ENCODE measurements at places on chromosomes 2 and 18. TPM values are rescaled to one million over a fixed set of nuclear protein-coding genes. Genes with fewer than 3 reads are reported as not detected.

DNA sequence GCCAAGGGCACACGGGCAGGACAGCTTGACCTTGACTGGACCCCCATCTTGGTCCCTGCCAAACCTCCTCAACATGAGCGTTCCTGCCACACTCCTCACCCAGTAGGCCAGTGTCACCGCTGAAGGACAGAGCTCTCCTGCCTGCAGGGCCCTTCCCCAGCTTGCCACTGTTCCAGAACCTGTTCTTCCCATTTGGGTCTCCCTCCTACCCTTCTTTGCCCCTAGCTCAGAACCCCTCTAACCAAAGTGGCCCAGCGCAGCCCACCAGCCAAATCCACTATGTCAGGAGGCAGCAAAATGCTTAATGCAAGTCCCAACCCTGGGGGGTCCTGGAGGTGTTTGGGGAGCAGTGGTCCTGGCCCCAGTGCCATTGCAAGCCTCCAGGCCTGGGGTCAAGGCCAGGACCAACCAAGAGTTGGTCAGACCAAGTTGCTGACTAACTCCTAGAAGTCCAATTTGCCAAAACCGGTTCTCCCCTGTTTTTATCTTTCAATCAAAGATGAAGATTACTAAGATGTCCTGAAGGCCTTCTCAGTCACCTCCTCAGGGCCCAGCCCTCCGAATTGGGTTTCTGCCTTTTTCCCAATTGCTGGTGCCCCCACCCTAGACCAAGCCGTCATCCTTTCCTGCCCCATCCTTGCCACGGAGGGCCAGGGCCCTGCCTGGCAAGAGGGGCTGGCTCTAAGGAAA, 4.5 kb upstream of the ASPRV1 start:
- no peak for DNase-seq

DNA sequence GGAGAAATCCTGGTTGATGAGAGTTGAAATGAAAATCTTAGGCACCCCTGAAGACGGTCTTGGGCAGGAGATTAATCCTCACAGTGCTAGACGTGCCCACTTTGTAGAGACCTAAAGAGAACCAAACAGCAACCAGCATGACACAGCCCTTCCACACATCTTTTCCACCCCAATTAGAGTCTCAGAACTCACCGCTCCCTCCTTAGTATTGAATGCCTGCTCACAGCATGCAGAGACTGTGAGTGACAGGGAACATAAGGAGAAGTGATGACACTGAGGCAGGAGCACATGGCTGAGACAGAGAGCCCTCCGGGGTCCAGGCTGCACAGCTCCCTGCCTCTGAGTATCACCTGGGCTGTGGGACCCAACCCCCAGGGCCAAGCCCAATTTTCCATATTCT, 367.6 kb downstream of the EIPR1 start:
- no peak for DNase-seq

DNA sequence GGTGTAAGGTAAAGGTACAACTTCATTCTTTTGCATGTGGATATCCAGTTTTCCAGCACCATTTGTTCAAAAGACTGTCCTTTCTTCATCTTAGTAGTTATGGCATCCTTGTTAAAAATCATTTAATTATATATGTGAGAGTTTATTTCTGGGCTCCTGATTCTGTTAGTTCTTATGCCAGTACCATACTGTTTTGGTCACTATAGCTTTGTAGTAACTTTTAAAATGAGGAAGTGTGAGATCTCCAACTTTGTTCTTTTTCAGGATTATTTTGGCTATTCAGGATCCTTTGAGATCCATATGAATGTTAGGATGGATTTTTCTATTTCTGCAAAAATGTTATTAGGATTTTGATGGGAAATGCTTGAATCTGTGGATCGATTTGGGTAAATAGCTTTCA, 16.8 kb downstream of the ACTR3 start:
- DNase-seq: no peak

GRCh38 chr2:218986148-218986761, 1.3 kb upstream of the FEV start:
- DNase-seq: no peak

DNA sequence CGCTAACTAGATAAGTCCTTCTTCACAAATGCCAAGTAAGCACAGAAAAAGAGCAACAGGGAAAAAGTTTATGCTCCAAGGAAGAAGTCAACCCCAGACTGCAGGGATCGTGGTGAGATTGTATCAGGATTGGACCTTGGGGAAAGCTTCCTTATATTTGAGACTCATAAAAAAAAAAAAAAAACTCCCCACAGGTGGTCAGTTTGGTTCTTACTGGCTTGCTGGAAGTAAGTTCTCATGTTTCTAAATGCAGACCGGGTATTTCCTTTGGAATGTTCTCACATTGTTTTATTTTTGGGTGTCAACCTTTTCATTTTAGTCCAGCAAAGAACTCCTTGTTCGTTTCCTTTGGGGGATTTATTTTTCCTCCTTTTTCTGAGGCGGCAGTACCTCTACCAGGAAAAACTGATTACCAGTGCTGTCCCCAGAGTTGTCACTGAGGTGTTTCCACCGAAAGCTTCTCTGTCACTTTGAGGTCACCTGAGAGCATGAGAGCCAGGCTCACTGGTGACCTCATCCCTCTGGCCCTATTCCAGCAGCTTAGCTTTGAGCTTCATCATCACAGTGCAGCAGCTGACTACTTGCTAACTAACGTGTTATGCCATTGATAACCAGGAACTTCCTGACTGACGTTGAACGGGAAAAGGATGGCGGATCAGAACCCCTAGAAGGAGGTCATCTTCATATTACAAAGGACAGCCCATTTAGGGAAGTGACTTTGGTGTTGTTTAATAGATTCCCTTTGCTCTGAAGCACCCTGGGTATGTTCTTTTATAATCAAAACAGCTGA, 16.8 kb upstream of the ATP8B1 start:
- no peak for DNase-seq

DNA sequence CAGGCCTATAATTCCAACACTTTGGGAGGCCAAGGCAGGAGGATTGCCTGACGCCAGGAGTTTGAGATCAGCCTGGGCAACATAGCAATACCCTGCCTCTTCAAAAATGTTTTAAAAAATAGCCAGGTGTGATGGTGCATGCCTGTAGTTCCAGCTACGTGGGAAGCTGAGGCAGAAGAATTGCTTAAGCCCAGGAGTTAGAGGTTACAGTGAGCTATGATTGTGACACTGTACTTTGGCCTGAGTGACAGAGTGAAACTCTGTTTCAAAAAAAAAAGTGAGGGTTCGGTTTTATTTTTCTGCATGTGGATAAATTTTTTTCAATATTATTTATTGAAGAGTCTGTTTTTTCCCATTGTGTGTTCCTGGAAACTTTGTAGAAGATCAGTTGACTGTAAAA, 208.1 kb downstream of the SLC4A3 start:
- DNase-seq: no peak

DNA sequence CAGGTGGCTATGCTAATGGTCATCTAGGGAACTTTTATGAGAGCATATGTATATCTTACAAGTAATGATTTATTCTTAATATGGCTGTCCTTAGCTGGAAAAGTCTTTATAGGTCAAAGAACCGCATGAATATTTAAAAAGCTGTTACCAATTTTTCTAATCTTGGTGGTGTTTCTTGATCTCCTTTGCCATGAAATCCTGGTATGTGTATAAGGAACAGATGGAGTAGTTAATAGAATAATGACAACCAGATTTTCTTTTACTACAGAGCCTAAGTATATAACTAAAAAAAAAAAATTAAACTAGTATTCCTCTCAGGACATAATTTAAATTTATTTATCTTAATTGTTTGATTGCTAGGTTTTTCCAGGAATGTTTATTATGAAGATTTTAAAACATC, 74.5 kb downstream of the RHBDD1 start:
- DNase-seq: no peak

- no peak for DNase-seq
These were observed 21.2 kb downstream of the SPP2 start for GRCh38 chr2:234071664-234072063.

DNA sequence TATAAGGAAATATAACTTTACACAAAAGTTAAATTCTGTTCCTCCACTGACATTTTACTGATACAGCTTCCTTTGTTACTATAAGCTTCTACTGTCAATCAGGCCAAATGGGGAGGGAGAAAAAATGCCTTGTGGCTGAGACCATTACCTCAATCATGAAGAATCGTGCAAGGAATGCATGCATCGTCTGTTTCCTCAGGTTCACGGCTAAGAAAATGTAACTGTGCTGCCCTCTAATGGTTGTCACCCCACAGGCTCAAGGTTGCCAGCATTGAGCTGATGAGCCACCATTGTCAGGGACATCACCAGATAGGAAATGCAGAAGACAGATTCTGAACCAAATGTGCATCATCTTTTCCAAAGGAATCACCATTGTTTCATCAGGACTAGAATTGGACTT, 426.9 kb downstream of the CDH2 start:
- peak; percentile 47 for DNase-seq

- no peak for DNase-seq
These were observed 133.4 kb upstream of the GPC1 start for GRCh38 chr2:240302041-240302440.

GRCh38 chr18:8242151-8242696, 367.0 kb upstream of the RAB12 start:
- DNase-seq: no peak

GRCh38 chr2:160927324-160927723, 232.9 kb upstream of the TANK start:
- DNase-seq: no peak

DNA sequence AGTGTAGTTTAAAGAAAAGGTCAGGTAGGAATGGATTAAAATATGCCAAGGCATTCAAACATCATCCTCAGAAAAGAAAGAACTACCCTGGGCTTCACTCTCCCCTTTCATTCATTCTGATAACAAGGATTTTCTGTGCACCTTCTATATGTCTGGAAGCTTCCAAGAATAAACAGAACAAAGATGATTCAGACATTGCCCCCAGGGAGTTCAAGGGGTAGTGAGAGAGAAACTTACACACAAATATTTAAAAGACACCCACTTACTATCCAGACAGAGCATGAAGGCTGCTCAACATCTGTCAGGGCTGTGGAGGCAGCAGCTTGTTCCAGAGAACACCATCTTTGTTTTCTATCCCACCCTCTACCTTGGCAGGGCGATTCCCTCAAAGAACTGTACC, 140.5 kb downstream of the ALK start:
- no peak for DNase-seq

DNA sequence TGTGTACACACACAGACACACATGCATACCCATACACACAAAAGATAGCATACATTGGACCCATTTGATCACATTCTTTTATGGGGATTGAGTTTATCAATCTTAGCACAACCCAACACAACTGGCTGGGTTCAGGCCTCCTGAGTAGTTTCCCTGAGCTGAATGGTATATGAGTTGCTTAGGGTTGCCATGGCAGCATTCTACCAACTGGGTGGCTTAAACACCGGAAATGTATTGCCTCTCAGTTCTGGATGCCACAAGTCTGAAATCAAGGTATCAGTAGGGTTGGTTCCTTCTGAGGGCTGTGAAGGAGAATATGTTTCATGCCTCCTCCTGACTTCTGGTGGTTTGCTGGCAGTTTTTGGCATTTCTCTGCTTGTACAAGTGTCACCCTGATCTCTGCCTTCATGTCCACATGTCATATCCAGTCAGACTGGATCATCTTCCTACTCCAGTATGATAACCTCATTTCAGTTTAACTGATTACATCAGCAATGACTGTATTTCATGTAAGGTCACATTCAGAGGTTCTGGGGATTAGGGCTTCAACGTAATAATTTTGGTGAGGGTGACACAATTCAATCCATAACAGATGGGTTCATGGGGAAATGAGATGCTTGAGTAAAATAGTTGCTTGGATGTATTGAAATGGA, 212.7 kb downstream of the KCNE4 start:
- DNase-seq: no peak

GRCh38 chr18:8536922-8537321, 72.3 kb upstream of the RAB12 start:
- DNase-seq: no peak

- DNase-seq: peak; percentile 36
These were observed 797 bp downstream of the CTIF start for GRCh38 chr18:48539406-48540250.

GRCh38 chr2:231732604-231733003, 24.3 kb downstream of the PTMA start:
- DNase-seq: no peak

- DNase-seq: no peak
These were observed 8.0 kb upstream of the ITGB6 start for GRCh38 chr2:160207804-160208654.

DNA sequence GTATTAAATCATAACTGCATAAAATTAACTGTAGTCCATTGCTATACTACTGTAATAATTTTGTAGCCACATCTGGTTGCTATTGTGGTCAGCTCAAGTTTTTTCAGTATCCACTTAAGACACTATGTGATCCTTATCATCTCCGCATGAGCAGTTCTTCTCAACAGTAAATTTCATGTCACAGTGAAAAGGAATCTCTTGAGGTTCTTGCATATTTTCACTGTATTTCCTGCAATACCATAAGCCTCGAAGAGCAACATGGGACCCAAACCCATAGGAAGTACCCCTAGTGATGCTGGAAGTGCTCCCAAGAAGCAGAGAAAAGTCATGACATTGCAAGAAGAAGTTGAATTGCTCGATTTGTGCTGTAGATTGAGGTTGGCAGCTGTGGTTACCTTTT, 86.7 kb downstream of the LDLRAD4 start:
- no peak for DNase-seq

- DNase-seq: no peak
These were observed 133.2 kb downstream of the ACKR3 start for GRCh38 chr2:236702657-236703372.

DNA sequence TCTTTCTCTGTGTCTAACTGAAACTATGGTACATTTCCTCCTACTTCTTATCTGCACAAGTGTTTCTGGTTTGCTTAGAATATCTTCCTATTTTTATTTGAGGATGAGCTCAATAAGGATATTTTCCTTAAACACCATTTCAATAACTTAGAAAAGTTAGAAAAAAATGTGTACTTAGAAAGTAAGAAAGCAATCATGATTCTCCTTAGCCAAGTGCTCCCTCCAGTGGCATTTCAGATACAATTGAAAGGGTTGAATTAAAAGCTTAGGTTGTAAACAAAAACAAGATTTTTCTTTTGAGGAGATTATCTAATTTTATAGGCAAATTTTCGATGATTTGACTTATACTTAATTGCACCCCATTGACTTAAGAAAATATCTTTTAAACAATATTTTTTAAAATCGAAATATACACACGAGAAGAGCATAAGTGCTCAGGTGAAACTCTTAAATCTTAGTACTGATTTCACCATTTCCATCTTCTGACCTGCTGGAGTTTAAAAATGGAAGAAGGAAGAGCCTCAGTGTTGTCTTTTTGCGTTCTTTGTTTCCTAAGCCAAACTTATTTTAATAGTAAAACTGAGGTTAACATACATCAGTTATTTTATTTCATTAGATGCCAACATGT, 26.9 kb downstream of the C18orf63 start:
- DNase-seq: no peak

The GALNT5 gene
- 0.65 TPM for polyA plus RNA-seq

The CDK15 gene
- 1.1 TPM for polyA plus RNA-seq

The PFN4 gene
- 1.9 TPM for polyA plus RNA-seq

The C2orf92 gene
- 20.5 TPM for polyA plus RNA-seq

The XIRP2 gene
- 0.11 TPM for polyA plus RNA-seq

The ANO7 gene
- polyA plus RNA-seq: 2.2 TPM

The DNAJC5G gene
- 0.56 TPM for polyA plus RNA-seq

The SAG gene
- 0.10 TPM for polyA plus RNA-seq

The CCDC141 gene
- 0.24 TPM for polyA plus RNA-seq

The MAP3K19 gene
- 0.35 TPM for polyA plus RNA-seq

The SPDYA gene
- polyA plus RNA-seq: 3.6 TPM

The ACVR1 gene
- 28.9 TPM for polyA plus RNA-seq

The CFC1 gene
- polyA plus RNA-seq: not detected

Data from left renal cortex interstitium (tissue), 4 donors.